Glutamatergic neuron (in vitro differentiated cells): ENCODE measurements at places on chromosomes 2 and 18. TPM values are rescaled to one million over a fixed set of nuclear protein-coding genes. Genes with fewer than 3 reads are reported as not detected.

DNA sequence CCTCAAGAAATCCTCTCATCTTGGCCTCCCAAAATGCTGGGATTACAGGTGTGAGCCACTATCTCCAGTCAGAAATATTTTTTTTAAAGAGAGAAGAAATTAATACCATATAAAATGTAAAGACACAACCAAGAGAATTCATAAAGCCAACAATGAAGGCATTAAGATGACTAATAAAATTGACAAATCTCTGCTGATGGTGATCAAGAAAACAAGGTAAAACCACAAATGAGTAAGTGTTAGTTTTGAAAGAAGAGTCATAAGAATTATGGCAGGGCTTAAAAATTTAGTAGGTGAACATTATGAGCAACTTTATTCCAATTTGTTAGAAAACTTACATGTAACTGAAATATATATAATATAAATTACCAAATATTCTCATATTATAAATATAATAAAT, 752.8 kb upstream of the CELF4 start:
- no peak for DNase-seq
- no peaks in the 10 kb centered on the region for H3K27me3 ChIP-seq
- H3K4me1 ChIP-seq = no peaks in the 10 kb centered on the region
- peaks cover 5% of the 10 kb centered on the region for H3K36me3 ChIP-seq

DNA sequence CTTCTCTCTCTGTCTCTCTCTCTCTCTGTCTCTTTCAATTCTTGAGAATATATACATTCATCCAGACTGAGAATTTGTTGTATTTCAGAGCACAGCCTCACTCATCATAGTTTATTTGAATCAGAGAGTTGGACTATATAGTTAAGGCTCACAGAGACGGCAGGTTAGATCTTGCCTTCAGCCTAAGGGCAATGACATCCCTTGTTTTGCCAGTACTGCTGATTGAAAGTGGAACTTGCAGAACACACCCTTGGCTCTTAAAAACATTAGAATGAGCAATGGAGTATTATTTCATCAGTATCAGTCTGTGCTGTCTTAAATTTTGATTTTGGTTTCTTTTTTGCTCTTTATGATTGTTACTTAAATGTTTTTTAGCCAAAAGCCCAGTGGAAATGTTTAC, 62.0 kb upstream of the DSG1 start:
- H3K27ac ChIP-seq = no peak overlapping the region
- H3K36me3 ChIP-seq = no peaks in the 10 kb centered on the region
- DNase-seq = no peak
- H3K4me1 ChIP-seq = peaks cover 1% of the 10 kb centered on the region

RTKN gene
- total RNA-seq = 88.7 TPM

ACTR1B gene
- 104 TPM for total RNA-seq
